ENCODE measurements at places on chromosomes 16 and 17.
A peak's percentile ranks its signal among the peaks of the same experiment; 100 is the strongest.

DNA sequence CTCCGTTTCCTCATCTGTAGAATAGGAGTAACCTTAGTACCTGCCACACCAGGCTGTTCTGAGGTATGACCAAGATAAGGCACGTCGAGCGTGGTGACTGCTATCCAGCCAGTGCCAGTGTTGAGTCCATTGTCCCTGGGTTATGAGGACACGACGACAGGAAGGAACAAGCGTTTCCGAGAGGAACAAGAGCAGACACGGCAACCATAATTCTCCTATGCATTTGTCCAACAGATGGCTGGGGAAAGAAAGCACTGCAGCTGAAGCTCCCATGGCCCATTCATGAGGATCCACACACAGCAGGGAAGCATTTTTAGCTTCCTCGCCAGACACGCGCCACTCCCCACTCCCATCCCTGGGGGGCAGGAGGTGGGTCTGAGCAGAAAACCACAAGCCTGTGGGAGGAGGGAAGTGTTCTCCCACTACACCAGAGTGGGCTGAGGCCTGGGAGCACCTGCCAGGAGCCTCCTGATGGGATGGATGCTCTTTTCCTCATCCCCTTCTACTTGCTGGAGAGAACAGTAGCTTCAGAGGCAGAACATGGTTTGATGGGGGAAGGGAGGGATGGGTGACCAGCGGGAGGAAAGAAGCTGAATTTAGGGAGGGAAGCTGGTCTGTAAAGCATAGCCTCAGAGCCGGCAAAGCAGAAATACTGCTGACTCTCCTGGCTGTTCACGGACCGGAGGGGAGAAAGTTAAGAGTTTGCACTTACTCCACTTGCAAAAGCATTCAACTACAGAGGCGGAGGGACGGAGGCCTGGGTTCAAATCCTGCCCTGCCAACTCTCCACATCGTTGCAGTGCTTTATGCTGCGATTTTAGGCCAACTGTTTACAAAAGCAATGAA is 2.7 kb downstream of the COTL1 start:
- DNase-seq, result no peak

DNA sequence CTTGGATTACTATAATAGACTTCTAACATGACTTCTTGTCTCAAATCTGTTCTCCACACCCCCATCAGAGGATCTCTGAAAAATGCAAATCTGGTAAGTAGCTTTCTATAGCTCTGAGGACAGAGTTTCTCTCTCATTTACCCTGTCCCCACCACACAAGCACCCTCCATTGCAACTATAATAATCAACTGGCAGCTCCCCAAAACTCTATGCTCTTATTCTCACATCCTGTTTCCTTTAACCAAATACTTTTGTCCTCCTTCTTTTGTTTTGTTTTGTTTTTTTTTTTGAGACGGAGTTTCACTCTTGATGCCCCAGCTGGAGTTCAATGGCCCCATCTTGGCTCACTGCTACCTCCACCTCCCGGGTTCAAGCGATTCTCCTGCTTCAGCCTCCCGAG is 73.4 kb downstream of the HELZ start:
- DNase-seq, result peak; percentile 33

- DNase-seq, result no peak
These were observed 4.5 kb upstream of the CMTM4 start for GRCh38 chr16:66701026-66701425.

DNA sequence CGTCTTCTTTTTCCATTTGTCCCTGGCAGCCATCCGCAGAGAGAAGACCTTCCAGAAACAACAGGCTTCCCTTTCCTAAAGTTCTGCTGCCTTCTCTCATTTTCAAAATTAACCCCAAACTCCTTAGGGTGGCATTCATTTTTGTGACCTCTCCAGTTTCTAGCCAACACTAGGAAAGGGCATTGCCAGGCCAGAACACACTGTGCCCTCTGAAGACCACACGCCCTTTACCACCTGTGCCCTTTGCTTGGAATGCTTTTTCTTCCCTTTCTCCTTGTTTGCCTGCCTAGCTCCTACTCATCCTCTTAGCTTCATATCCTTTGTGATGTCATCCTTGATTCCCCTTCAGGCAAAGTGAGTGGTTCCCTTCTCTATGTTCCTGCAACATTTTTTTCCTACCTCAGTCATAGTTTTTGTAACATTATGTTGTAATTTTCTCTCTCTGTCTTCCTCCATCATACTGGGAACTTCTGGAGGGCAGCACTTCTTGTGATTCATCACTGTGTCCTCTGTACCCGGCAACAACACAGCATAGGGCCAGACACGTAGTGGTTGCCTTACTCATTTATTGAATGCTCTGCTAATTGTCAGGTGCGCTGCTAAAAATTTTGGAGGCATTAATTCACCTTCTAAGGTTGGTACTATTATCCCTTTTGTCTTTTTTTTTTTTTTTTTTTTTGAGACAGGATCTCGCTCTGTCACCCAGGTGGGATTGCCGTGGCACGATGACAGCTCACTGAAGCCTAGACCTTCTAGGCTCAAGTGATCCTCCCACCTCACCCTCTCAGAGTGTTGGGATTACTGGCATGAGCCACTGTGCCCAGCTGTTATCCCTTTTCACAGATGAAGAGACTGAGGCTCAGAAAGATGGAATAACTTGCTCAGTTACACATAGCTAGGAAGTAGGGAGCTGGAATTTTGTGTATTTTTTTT is 1.0 kb downstream of the KAT8 start:
- no peak for DNase-seq

- DNase-seq, result no peak
These were observed 7.8 kb downstream of the TERF2 start for GRCh38 chr16:69378036-69378435.

DNA sequence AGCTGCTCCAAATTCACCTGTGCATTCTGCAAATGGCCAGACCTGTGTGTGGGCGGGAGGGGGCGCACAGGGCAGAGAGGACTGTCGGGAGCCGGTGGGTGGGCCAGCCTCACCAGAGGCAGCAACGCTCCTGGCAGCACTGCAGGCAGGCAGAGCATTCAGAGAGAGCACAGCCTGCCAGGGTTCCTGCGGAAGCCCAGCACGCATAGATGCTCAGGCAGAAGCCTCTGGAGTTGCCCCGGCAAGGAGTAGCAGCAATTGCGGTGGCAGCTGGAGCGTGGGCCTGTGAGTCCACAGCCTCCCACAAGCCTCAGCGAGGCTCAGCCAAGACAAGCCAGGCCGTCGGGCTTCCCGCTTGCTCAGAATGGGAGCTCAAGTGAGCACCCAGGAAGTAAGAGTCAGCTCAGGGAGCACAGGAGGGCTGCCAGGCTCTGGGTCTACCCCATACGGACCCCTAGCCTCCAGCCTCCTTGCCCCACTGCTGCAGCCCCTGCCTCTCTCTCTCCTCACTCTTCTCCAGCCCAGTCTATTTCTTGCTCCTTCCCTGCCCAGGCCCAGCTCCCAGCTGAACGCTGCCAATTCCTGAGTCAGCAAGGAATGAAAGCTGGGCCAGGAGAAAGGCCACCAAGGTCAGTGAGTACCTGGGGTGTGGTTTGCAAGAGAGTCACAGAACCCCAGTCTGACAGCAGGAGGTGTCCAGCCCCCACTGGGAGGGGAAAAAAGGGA is 9.6 kb downstream of the EMC6 start:
- DNase-seq, result no peak

DNA sequence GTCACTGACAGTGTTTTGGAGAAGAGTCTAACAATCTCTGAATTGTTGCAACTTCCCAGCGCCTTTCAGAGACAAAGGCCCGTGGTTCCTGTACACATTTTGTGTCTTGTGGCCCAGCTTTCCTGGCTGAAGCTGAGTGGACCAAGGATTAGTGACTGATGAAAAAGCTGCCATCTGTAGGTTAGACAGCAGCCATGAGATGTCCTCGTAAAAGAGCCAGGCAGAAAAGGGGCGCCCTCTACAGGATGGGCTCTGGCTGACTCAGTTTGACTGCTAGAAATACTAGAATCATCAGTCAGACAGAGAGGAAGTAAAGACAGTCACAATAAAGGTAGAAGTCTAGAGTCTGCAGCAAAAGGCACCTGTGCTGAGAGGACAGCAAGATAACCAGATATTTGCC is 26.5 kb upstream of the NF1 start:
- DNase-seq, result peak; percentile 19

DNA sequence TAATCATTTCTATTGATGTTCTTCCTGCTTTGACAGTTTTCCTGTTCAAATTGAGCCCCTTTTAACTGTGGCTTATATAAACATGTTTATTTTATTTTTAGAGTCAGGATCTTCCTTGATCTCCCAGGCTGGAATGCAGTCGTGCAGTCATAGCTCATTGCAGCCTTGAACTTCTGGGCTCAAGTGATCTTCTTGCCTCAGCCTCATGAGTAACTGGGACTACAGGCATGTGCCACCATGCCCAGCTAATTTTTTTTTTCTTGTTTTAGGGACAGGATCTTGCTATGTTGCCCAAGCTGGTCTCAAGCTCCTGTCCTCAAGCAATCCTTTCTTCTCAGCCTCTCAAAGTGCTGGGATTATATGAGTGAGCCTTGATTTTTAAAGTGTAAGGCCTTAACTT is 14.7 kb downstream of the PHKB start:
- DNase-seq, result no peak

- DNase-seq, result no peak
These were observed at the start of gene RHBDF1 for GRCh38 chr16:72561-73548. Gene RHBDF1, minus strand, starts transcription at chr16:72631. Its CDS starts 7,616 bp downstream, at chr16:65015.

DNA sequence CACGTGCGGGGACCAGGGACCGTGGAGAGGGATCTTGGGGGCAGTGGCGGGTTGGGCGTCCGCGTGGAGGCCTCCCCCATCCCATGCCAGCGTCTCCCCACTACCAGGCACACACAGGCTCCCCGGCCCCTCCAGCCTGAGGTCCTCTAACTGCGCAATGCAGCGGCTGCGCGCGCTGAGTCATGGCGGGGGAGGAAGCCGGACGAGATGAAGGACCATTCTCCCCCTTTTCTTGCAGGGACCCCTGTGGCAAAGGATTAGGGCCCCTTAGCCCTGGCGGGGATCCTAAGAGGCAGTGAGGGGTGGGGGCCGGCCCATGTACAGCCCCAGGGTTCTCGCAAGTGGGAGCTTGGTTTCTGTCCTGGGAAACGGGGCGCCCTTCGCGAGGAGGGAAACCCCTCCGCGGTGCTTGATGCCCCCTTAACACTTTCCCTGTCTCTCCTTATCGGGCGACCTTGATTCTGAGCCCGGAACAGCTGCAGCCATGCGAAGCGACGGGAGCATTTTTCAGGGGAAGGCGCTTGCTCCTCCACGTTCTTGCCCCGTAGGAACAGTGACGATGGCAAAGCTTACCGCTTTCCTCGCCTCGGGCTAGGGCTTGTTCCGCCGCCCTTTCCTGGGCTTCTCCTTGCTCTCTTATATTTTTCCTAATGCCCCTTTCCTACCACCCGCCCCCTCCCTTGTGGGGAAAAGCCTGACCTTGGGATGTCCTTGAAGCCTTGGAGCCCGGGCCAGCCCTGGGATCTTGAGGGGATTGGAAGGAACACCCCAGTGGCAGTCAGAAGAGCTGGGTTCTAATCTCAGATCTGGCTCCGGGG is 592 bp downstream of the ALDOA start:
- no peak for DNase-seq

GRCh38 chr17:78250891-78251772 is 19.7 kb downstream of the TMEM235 start:
- DNase-seq, result peak; percentile 93

DNA sequence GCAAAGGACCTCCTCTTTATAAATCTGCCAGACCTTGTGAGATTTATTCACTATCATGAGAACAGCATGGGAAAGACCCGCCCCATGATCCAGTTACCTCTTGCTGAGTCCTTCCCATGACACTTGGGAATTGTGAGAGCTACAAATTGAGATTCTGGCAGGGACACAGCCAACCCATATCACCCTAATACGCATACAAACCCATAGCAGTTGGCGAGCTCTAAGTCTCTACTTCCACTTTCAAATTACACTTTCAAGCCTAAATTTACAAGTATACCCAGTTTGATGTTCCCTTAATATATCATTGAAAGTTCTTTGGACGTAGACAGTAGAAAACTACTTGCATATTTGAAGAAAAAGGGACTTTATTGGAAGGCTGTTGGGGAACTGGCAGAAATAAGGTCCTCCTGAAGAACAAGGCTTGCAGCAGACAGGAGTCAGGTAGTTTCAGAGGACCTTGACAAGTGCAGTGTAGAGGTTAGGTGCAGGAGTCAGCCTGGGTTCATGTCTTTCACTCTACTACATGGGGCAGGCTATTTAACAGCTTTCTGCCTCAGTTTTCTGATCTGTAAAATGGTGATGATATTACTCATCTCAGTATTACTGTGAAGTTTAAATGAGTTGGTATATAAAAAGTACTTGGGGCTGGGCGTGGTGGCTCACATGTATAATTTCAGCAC is 107.9 kb upstream of the EEF2KMT start:
- DNase-seq, result no peak

GRCh38 chr17:40090237-40091119 is 9.9 kb downstream of the NR1D1 start:
- no peak for DNase-seq

Measured in GM19239 (cell line).